ENCODE measurements at places on chromosomes 12 and 14. TPM values are rescaled to one million over a fixed set of nuclear protein-coding genes. Genes with fewer than 3 reads are reported as not detected.
A peak's percentile ranks its signal among the peaks of the same experiment; 100 is the strongest.

Gene KRT4
- total RNA-seq, result not detected

Gene PELI2
- 3.1 TPM for total RNA-seq

Gene OR6C2
- total RNA-seq, result not detected

Gene FAM90A1
- not detected for total RNA-seq

Gene FAM186B
- 0.23 TPM for total RNA-seq

Gene RGS6
- not detected for total RNA-seq

Gene ACSM4
- not detected for total RNA-seq

Gene RNASE2
- not detected for total RNA-seq

Gene GRIN2B
- 0.08 TPM for total RNA-seq

Gene MYO1A
- total RNA-seq, result 0.76 TPM

Gene GLI1
- total RNA-seq, result 4.2 TPM

Gene ATXN3
- total RNA-seq, result 7.5 TPM

DNA sequence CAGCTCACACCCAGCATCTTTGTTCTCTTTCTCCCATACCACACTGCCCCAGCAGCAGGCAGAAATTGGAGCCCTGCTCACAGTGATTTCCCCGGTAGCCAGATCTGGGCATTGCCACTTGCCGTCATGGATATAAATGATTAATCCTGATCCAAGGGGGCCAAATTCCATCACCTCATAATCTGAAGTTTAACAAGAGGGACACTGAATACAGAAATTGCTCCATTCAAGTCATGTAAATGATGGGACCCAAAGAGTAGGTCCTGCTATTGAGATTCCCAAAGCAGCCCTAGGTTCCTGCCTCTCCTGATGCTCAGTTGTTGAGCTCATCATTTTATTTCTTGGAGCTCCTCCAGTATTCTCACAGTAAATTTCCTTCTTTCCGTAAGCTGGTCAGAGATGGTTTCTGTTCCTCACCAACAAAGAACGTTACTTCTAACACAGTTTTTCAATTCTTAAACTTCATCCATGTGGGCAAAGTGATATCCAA is 11.7 kb downstream of the ITPR2 start:
- DNase-seq, result no peak

- DNase-seq, result no peak
Observed at GRCh38 chr12:58564721-58565120, 355.6 kb downstream of the LRIG3 start.

- DNase-seq, result peak; percentile 65
Observed at GRCh38 chr14:37384870-37385596, 187.3 kb downstream of the MIPOL1 start.

DNA sequence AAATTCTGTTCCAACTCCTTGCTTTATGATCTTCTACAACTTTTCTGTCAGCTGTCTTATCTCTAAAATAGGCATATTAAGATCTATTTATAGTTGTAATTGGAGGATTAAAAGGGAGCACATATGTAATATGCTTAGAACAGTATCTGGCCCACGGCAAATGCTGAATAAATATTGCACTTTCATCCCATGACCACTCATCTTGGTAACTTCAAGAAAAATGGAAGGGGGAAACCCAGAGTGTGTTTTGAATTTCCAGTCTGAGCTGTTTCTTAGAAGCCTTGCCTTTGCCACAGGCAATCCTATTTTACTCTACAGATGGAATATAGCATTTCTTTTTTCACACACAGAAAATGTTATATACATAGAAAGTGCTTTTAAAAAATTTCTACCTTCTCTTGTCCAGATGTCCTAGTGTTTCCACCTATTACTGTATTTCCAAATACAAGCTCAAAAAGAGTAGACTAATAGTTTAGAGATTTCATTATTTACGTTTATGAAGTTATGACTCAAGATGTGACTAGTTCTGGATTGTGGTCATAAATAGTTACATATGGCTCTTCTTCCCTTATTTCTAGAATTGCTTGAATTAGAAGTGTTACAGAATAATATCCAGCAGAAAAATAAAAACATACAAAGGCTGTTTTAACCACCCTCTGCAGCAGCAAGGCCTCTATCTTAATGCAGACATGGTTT is 6.2 kb upstream of the STXBP6 start:
- no peak for DNase-seq

GRCh38 chr12:128853600-128854197 is 421 bp downstream of the GLT1D1 start:
- DNase-seq, result no peak

- no peak for DNase-seq
Observed at GRCh38 chr14:70002589-70003346, 123.6 kb downstream of the SMOC1 start.

GRCh38 chr14:91333650-91334039 is 84.0 kb downstream of the CCDC88C start:
- DNase-seq, result no peak

DNA sequence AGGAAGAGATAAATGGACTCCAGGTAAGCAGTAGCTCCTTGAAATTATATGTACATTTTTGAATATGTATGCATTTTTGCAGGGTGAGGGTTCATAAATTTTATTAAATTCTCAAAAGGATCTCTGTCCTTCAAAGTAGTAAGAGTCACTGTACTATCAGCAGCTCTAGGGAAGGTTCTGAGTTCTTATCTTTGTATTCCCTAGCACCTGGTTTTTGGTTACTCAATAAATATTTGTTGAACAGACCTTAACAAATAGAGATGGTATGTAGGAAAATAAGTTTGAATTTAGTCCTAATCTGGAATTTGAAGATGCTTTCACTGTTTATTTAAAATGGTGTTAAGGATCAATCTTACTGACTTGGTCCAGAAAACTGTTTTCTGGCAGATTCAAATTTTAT is 18.3 kb downstream of the LEMD3 start:
- no peak for DNase-seq

DNA sequence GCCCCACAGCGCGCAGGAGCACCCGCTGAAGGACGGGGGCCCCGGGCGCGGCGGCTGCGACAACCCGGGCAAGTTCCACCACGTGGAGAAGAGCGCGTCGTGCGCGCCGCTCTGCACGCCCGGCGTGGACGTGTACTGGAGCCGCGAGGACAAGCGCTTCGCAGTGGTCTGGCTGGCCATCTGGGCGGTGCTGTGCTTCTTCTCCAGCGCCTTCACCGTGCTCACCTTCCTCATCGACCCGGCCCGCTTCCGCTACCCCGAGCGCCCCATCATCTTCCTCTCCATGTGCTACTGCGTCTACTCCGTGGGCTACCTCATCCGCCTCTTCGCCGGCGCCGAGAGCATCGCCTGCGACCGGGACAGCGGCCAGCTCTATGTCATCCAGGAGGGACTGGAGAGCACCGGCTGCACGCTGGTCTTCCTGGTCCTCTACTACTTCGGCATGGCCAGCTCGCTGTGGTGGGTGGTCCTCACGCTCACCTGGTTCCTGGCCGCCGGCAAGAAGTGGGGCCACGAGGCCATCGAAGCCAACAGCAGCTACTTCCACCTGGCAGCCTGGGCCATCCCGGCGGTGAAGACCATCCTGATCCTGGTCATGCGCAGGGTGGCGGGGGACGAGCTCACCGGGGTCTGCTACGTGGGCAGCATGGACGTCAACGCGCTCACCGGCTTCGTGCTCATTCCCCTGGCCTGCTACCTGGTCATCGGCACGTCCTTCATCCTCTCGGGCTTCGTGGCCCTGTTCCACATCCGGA is 1.4 kb downstream of the FZD10 start:
- DNase-seq, result no peak

DNA sequence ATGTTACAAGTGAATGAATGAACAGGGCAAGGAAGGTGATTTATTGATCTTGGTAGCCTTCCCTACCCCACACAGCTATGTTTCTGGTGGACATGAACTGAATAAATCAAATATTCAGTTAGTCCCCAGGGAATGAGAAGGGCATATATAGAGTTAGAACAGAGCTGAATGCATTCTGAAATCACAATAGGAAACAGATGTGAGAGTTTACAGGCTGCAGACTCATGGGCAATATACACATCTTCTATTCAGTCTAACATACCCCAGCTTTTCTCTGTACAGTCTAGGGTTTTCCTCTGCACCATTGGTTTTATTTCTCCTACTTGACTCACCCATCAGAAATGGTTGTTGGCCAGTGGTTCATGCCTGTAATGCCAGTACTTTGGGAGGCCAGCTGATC is 7.3 kb upstream of the STX2 start:
- no peak for DNase-seq

- DNase-seq, result no peak
Observed at GRCh38 chr14:86321151-86321550, 791.2 kb downstream of the FLRT2 start.

DNA sequence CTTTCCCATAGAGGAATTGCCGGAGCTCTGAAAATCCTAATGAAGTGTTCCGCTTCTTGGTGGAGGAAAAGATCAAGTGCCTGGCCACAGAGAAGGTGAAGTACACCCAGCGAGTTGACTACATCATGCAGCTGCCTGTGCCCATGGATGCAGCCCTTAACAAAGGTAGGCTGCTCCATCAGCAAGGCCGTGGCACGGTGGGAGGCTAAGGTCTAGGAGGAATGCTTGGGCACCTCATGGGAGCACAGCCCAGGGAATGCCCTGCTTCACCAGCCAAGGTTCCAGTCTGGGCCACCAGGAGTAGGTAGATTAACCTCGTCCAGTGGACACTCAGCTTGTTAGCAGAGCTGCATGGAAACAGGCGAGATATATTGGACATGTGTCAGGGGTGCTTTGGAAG is 6.4 kb upstream of the TPI1 start:
- no peak for DNase-seq

DNA sequence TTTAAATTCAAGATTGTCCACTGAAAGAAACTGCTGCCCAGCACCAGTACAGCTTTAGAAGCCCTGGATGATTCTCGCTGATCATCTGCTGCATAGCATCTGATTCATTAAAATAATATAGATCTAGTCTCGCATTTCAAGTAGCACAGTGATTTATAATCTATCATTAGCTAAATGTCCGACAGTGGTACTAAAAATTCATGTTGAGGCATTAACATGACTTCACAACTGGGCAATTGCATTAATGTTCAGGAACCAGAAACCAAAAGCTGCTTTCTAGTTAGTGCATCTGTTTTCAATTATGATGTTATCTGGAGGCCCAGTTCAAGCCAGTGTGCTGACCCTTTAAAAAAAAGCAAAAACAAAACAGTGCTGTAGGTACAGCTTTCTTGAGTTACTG is 1987.2 kb upstream of the SEL1L start:
- no peak for DNase-seq

- DNase-seq, result no peak
Observed at GRCh38 chr14:65476273-65476941, 63.9 kb downstream of the FUT8 start.

DNA sequence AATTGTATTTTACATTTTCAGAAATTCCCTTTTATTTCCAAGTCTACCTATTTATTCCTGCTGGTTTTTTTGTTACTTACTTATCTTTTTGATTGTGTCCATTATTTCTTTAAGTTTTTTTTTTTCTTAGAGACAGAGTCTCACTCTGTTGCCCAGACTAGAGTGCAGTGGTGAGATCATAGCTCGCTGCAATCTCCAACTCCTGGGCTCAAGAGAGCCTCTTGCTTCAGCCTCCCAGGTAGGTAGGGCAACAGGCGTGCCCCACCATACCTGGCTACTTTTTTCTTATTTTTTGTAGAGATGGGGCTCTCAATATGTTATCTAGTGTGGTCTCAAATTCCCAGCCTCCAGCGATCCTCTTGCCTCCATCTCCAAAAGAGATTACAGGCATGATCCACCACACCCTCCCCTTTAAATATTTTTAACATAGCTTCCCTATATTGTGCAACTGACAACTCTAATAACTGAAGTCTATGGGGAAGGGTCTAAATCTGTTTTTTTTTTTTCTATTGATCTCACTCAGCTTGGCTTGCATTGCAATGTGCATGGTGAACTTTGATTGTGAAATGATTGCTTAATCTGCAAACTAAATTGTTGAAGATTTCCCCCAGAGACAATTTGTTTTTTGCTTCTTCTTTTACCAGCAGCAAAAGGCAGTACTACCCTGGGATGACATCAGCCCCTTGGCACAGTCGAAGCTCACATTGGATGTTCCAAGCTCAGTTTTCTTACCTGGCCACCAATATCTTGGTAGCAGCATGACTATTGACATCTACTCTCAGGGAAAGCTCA is 25.7 kb upstream of the COCH start:
- DNase-seq, result no peak

DNA sequence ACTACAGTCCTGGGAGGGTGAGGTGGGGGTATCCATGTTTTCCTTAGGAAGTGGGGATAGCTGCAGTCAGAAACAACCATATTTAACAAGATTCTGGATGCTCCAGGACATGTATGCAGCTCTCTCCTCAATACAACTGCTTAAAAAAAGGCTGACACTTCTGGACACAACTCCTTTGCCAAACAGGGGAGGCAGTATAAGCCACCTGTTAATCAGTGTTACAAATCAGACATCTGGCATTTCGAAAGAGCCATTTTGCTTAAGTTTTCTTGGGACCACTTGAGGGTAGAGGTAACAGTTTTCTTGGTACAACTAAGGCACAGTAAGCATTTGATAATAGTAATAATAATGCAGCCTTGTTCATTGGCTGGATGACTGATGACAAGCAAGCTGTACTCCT is 47.1 kb downstream of the RPGRIP1 start:
- no peak for DNase-seq

GRCh38 chr12:62966990-62967506 is 32.1 kb upstream of the PPM1H start:
- peak; percentile 75 for DNase-seq

DNA sequence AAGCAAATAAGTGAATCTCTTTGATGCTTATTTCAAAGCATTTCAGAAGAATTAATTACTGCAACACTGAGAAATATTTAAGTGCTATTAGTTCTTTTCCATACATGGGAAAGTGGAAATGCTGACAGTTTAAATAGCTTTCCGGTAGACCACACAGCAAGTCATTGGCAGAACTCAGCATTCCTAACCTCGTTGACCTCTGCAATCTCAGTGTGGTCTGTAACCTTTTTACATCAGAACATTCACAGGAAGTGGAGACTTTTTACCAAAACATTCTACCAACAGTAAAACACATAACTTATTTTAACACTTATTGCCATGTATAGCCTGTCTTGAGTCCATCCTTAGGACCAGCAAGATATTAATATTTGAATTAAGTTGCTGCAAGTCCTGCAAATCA is 249.5 kb upstream of the DCN start:
- no peak for DNase-seq

GRCh38 chr12:92695577-92695976 is 7.2 kb upstream of the PLEKHG7 start:
- no peak for DNase-seq

DNA sequence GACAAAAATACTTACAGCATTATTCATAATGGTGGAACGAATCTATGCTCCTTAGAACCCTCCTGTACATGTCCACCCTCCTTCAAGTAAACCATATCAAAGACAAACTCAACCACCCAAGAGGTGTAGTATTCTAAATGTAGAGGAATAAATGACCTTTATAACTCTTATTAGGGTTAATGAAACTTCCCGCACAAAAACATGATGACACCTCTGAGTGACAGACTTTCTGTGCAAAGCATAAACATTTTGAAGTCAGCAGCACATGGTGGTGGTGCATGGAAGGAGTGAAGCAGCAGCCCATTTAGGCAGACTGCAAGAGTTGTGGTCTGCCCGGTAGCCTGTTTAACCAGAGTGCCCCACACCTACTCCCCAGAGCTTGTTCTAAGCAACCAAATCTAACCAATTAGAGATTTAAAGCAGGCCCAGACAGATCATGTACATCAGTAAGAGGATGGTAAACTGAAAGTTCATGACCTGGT is 615 bp upstream of the ASB8 start:
- no peak for DNase-seq

- DNase-seq, result no peak
Observed at GRCh38 chr12:92002195-92002649, 143.4 kb downstream of the BTG1 start.
